NCI-H774 (cell line): ENCODE measurements at places on chromosomes 7 and 10.

DNA sequence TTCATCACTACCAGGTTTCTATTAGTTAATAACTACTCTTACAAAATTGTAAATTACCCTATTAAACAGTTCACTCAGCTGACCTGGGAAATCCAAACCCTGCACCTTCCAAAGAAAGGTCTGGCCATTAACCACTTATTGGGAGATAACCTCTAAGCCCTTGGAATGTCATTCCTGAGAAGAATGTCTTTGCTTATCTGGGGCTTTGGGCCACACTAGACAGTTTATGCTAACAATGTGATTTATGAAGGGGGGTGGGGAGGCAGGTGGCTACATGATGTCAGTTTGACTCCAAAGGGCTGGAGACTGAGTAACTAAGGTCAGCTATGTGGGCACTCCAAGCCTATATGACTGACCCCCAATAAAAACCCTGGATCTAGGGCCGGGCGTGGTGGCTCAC, 50.7 kb downstream of the AKR1D1 start:
- no peak for DNase-seq

DNA sequence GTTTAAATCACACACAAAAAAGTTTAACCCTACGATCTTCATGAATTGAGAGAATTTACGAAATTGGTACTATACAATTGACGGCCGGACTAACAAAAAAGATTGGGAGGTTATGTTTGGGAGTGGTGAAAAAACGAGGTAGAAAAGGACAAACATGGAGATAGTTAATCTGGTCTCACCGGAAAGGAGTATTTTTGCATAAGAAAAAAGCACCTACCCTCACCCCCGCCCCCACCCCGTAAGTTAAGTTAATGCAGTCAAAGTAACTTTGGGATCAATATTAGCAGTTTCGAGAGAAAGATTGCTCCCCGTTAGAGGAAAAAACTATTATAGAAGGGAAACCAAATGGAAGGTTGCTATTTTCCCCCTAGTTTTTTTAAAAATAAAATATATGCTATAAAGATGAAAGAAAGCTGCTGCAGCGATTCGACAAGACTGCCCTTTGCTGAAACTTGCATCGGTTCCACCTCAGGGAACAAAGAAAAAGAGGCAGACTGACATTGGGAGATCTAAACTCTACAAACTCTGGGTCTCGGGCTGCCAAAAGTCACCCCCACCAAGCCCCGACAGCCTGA, 3.5 kb downstream of the SP8 start:
- DNase-seq, result no peak

DNA sequence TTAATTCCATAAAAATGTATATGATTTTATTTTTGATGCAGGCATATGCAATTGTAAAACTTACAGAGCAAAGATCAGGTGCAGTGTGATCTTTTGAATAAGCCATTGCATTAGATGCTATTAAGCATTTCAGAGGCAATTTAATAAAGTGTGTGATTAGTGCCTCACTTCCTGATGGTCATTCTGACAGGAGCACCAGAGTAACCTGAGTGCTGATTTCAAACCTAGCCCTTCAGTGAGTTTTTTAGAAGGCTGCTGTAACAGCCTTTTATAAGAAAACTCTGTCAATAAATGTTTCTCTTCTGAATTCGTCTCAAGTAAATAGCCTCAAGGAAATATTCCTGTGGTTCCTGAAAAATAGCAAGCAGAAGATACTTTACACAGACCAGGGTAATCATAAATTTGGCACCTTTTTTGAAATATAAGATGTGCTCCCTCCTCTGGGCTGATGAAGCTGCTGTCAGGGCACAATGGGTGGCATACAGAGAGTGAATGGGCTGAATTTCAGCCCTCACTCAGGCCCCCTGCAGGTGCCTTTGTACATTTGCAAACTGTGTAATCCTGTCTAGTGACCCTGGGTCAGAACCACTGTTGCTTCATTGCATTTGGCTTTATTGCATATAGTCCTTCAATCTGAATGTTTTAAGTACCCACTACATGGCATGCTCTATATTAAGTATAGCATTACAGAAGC, 193.7 kb upstream of the CSTF2T start:
- no peak for DNase-seq

DNA sequence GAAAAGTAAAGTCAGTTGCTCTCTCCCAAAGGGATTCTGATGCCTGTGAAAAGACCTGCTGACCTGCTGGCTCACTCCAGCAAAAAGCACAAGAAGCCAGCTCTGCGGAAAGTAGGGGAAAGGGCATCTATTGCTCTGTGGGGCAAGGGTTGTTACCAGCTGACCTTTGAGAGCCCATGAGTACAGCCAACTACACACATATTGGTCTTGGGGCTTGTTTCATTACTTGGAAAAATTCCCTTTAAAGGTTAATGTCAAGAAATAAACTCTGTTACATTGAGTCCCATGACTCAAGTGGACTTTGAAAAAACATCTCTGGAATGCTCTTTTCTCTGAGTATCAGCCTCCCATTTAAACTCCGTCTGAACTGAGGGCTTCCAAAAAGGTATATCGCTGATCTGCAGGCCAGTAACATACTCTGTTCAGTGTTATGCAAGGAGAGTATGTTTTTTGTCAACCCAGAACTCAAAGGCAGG, 53.2 kb downstream of the PANK1 start:
- DNase-seq, result no peak

DNA sequence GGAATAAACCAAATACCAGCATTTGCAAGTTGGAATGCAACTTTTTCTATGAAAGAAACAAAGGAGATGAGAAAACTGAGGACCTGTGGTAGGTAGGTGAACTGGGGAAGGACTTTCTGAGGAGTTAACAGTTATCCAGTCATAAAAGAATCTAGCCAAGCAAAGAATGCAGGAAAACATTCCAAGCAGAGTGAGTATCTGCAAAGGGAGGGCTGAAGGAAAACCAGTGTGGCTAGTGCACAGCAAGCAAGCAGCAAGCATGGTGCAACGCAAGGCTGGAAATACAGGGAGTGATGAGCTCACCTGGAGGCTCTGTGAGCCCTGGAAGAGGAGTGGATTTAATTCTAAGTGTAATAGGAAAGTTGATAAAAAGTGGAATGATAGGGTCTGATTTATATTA, 44.0 kb downstream of the RTKN2 start:
- no peak for DNase-seq
